Bronchial epithelial cell (primary cell): ENCODE measurements at places on chromosomes 5 and 9.

DNA sequence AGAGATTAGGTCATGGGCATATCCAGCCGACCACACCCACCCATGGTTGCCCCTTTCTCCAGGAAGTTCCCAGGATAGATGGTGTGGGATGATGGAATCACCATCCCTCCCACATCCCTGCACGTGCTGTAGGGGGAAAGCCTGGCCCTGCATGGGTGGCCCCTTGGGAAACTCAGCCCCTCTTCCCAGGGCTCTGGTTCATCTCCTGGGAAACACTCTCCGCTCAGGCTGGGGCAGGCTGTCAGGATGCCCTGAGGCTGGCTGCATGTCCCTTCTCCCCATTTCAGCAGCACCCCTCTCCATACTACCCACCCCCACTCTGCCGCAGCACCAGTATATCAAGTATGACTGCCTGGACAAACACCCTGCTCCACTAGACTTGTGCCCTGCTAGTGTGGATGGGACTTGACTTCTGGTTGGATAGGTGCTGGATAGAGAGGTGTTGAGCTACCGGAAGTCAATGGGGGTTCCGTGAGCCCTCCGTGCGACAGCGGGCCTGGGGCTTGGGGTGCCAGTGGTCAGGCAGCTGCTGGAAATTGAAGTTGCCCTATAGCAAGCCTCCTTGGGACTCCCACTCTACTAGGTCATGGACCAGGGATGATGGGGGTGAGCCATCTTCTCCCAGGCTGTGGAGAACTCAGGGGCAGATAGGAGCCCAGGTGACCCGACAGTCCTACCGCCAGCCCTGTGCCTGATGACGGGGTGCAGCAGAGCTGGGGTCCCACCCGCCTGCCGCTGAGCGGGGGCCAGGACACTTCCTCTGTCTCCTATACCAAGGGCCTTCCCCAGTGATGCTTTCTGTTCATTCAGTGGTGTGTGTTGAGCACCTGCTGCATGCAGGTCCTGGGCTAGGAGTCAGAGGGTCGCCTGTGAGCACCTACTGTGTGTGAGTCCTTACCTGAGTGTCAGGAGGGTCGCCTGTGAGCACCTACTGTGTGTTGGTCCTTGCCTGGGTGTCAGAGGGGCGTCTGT is 69.4 kb upstream of the COL5A1 start:
- DNase-seq, result no peak

- no peak for DNase-seq
Observed at GRCh38 chr5:39654715-39655114, 229.9 kb upstream of the DAB2 start.

- DNase-seq, result no peak
Observed at GRCh38 chr5:35197351-35197750, 32.9 kb downstream of the PRLR start.

DNA sequence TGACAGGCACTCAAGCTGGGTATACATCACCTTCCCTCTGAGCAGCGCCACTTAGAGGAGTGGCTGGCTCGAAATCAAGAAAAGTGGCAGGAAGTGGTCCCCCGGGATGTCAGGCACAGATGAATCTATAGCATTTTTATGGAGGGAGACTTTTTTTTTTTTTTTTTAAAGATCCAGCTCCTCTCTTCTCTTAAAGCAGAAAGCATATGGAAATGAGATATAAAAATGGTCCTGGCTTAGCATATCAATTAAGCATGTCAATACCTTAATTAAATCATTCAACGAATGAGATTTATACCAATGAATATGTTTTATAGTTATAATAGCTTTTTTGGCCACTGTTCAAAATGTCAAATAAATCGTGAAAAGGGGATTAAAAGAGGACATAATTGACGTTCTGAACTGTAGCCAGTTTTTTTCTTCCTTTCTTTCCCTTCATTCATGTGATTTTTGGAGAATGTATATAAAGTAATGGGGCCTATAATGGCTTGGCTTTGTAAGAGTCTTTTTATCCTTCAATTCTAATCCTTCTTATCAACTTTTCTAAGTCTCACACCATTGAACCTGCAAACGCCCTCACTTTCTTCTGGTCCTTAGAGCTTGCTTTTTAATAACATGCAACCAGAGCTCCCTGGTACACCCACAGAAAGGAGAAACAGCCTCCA is 319.2 kb upstream of the PANK3 start:
- DNase-seq, result no peak

GRCh38 chr5:40206030-40206429 is 473.7 kb upstream of the PTGER4 start:
- no peak for DNase-seq

DNA sequence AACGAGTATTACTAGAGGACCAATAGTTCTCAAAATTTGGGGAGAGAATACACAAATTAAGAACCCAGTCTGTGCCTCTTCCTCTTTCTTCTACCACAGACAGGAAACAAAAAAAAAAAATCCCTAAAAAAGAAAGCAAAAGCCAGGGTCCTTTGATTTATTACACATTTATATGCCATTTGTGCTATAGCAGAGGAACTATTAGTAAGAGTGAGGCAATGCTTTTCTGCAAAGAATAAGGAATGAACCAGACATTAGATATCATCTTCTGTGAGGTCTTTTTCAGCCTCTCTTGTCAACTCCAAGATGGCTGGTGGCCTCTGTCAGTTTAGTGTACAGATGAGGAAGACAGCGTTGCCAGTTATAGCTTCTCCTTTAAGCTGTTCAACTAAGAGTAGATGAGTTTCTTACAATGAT is 127.6 kb downstream of the RFX3 start:
- no peak for DNase-seq

GRCh38 chr9:95343725-95344287 is 26.3 kb upstream of the FANCC start:
- no peak for DNase-seq

GRCh38 chr5:1541702-1542400 is 18.1 kb upstream of the LPCAT1 start:
- DNase-seq, result no peak

DNA sequence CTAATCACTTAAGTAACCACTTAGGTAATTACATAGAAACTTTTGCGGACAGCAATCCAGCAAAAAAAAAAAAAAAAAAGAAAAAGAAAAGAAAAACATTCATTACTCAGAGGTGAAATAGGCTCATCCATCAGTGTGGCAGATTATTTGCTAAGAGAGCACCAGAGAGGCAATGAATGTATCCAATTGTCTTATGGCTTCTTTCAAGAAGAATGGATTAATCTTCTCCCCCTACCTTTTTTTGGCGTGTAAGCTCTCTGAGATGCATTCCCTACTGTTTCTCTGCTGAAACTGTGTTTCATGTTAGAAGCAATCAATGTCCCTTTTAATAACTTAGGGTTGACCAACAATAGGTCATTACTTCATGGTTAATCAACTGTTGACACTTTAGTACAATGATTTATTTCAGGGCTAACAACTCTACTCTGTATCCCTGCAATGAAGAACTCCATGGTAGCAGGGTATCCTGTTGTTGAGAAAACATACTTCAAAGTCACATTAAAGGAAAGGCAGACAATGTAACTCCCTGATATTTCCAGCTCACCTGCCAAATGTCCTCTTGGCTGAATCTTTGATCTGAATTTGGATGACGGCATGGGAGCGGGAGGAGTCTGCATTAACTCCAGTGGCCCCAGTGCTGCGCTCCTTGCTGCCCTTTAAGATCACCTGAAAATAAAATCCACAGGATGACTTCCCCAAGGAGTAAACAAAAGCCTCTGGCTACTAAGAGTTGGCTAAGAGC is 57.6 kb downstream of the KIF24 start:
- no peak for DNase-seq

- DNase-seq, result no peak
Observed at GRCh38 chr5:179314606-179315355, 30.5 kb downstream of the ADAMTS2 start.

DNA sequence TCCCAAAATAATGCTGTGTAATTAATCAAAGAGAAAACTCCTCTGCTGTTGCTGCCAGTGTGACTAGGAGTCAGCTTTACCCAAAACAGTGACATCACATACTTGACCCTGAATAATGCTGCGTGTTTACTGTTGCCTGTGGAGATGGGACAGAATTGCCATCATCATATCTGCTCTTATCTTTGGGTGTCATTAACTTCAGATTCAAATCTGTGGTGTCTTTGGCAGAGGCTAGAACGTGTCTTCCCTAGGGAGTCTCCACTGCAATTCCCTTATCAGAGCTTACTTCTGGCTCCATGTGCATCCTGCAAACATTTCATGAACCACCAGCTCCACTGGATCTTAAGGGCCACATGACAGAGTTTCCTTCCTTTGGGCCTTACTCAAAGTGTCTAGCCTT is 88.9 kb upstream of the MRPS30 start:
- no peak for DNase-seq

GRCh38 chr5:117947836-117948235 is 1040.5 kb downstream of the DTWD2 start:
- no peak for DNase-seq
